K562 (cell line): ENCODE measurements at places on chromosomes 1 and 21. TPM values are rescaled to one million over a fixed set of nuclear protein-coding genes. Genes with fewer than 3 reads are reported as not detected.

DNA sequence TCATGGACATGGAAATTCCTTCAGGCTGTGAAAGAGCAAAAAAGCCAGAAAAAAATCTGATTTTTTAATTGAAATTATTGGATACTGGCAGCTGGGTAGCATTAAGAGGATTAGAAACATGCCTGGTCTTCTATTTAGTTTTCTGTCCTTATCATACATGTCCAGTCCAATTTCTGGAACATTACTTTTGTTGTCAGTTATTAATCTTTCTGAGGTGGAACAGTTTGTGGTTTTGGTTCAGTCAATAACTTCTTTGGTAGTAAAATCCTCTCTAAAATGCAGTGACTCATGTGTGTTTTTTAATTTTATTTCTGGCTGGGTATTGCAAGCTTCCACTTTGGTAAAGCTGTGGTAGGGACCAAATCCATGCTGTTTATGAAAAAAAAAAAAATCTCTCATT is 687.0 kb upstream of the ADGRL2 start:
- no peak for DNase-seq
- no peaks in the 10 kb centered on the region for H3K4me1 ChIP-seq
- H3K36me3 ChIP-seq, result no peaks in the 10 kb centered on the region
- no peak overlapping the region for H3K27ac ChIP-seq
- H3K4me3 ChIP-seq, result no peak overlapping the region

Gene MAP3K21
- total RNA-seq, result 0.58 and 0.76 TPM in 2 replicates

Gene PTGS2
- not detected in 2 replicates for total RNA-seq

DNA sequence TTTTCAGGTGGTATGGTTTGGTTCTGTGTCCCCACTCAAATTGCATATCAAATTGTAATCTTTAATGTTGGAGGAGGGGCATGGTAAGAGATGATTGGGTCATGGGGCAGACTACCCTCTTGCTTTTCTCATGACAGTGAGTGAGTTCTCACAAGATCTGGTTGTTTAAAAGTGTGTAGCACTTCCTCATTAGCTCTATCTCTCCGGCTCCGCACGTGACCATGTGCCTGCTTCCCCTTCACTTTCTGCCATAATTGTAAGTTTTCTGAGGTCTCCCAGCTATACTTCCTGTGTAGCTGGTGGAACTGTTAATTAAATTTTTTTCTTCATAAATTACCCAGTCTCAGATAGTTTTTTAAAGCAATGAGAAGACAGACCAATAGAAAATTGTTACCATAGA is 843.2 kb downstream of the AMY1C start:
- no peak overlapping the region for H3K4me3 ChIP-seq
- H3K4me1 ChIP-seq, result no peaks in the 10 kb centered on the region
- H3K27me3 ChIP-seq, result no peaks in the 10 kb centered on the region
- no peaks in the 10 kb centered on the region for H3K36me3 ChIP-seq
- no peak for DNase-seq

Gene SPATA1
- total RNA-seq, result 2.2 and 2.3 TPM in 2 replicates

Gene S100A14
- total RNA-seq, result 0.24 and 0.25 TPM in 2 replicates

GRCh38 chr1:115838431-115839028 is 2.4 kb downstream of the NHLH2 start:
- DNase-seq, result no peak
- no peaks in the 10 kb centered on the region for H3K4me1 ChIP-seq
- no peak overlapping the region for H3K4me3 ChIP-seq
- peaks cover 28% of the 10 kb centered on the region for H3K27me3 ChIP-seq
- no peak overlapping the region for H3K27ac ChIP-seq
